ENCODE measurements at places on chromosomes 6 and 20. TPM values are rescaled to one million over a fixed set of nuclear protein-coding genes. Genes with fewer than 3 reads are reported as not detected.
A peak's percentile ranks its signal among the peaks of the same experiment; 100 is the strongest.

Gene RBBP8NL
- total RNA-seq: not detected

Gene SLC22A2
- not detected for total RNA-seq

Gene FOXA2
- total RNA-seq: not detected

Gene OR2B6
- total RNA-seq: not detected

Gene CYP21A2
- total RNA-seq: 0.39 TPM

Gene BPIFB1
- total RNA-seq: not detected

Gene SLC52A3
- total RNA-seq: not detected

Gene FAXC
- not detected for total RNA-seq

Gene ENPP5
- total RNA-seq: 1.2 TPM

Gene ANKRD66
- total RNA-seq: not detected

Gene SPTLC3
- 0.06 TPM for total RNA-seq

Gene MEI4
- not detected for total RNA-seq

Gene MARCKS
- total RNA-seq: 2.2 TPM

GRCh38 chr6:43081043-43081442 is 4.9 kb downstream of the PTK7 start:
- H3K4me3 ChIP-seq: no peak overlapping the region
- H3K36me3 ChIP-seq: no peaks in the 10 kb centered on the region
- DNase-seq: no peak
- no peak overlapping the region for H3K27ac ChIP-seq
- H3K4me1 ChIP-seq: peaks cover 10% of the 10 kb centered on the region

DNA sequence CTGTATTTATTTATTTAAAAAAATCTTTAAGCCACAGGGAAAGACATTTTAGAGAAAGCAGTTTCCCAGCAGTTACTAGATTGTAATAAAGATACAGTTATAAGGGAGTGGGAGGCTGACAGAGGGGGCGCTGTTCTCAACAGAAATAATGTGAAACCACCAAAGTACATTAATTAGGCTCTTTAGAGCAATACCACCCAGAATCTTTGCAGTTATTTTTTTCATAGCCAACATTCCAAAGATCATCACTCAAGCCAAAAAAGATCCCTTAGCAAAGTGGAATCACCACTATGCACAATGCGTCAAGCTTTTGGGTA is 331.3 kb upstream of the DEFB112 start:
- H3K4me3 ChIP-seq: no peak overlapping the region
- no peaks in the 10 kb centered on the region for H3K36me3 ChIP-seq
- no peaks in the 10 kb centered on the region for H3K4me1 ChIP-seq
- no peak overlapping the region for H3K27ac ChIP-seq
- DNase-seq: no peak

GRCh38 chr6:119323931-119324330 is 25.6 kb downstream of the MAN1A1 start:
- no peaks in the 10 kb centered on the region for H3K27me3 ChIP-seq
- DNase-seq: no peak
- no peak overlapping the region for H3K27ac ChIP-seq
- H3K4me1 ChIP-seq: peaks cover 20% of the 10 kb centered on the region
- no peak overlapping the region for H3K4me3 ChIP-seq

GRCh38 chr20:38434301-38434741 is 807 bp downstream of the SNHG17 start:
- H3K36me3 ChIP-seq: peaks cover 30% of the 10 kb centered on the region
- peak overlapping the region; percentile 75 for H3K27ac ChIP-seq
- peak; percentile 37 for DNase-seq
- H3K27me3 ChIP-seq: no peaks in the 10 kb centered on the region
- peak overlapping the region; percentile 64 for H3K4me3 ChIP-seq

DNA sequence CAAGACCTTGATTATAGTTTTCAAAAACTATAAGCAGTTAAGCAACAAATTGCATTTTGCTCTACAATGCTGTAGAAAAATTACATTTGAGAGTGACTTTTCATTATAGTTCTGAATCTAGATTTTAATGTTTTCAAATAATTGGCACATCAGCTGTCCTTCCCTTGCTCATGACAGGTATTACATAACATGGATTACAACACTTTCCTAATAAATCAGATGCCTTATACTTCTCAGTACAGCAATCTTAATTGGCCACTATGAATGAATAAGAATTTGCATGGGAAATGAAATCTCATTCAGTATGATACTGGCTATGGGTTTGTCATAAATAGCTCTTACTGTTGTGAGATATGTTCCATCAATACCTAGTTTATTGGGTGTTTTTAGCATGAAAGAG is 29.9 kb downstream of the HSF2 start:
- no peak overlapping the region for H3K4me3 ChIP-seq
- H3K36me3 ChIP-seq: peaks cover 33% of the 10 kb centered on the region

- no peaks in the 10 kb centered on the region for H3K27me3 ChIP-seq
- H3K4me1 ChIP-seq: peaks cover 18% of the 10 kb centered on the region
- no peak overlapping the region for H3K27ac ChIP-seq
Observed at GRCh38 chr20:23138226-23138625, 52.1 kb upstream of the CD93 start.

DNA sequence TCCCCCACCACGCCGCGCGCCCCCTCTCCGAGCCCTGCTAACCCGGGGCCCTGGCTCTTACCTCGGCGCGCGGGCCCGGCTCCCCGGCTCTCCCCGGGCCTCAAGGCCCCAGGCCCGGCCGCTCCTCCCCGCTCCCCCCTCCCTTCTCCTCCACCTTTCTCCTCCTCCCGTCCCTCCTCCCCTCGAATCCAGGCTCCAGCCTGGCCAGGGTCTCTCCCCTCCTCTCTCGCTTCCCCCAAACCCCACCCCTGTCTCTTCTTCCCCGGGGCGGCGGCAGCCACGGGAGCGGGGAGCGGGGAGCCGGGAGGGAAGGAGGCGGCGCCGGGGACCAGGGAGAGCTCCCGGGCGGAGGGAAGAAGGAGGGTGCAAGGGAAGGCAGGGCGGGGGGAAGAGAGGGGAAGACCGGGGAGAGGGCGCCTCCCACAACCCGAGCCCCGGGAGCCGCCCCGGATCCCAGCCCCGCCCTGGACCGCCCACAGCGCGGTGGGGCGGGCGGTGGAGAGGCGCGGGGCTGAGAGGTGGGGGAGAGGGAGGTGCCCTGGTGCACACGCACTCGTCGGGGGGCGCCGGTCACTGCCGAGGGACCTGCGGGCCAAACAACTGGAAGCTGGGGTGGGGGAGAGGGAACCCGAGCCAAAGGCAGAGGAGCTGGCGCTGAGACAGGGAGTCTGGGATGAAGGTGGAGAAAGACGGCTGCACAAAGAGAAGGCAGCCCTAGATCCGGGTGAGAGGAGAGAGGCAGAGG is at the start of gene GABBR1:
GABBR1 (minus strand) TSS at position 395 of the 745 bp plus-strand sequence. CDS start 798 bp downstream, outside the sequence.
- DNase-seq: peak; percentile 61
- H3K36me3 ChIP-seq: no peaks in the 10 kb centered on the region
- H3K4me3 ChIP-seq: no peak within 1 kb of the TSS
- no peaks in the 10 kb centered on the region for H3K27me3 ChIP-seq
- H3K27ac ChIP-seq: peak within 1 kb of the TSS; percentile 37

GRCh38 chr20:24952376-24953208 is 3.5 kb downstream of the CST7 start:
- no peaks in the 10 kb centered on the region for H3K27me3 ChIP-seq
- H3K27ac ChIP-seq: peak overlapping the region; percentile 15
- H3K36me3 ChIP-seq: peaks cover 5% of the 10 kb centered on the region
- no peak for DNase-seq

- H3K36me3 ChIP-seq: no peaks in the 10 kb centered on the region
- H3K27me3 ChIP-seq: no peaks in the 10 kb centered on the region
- H3K4me1 ChIP-seq: no peaks in the 10 kb centered on the region
- H3K4me3 ChIP-seq: no peak overlapping the region
- DNase-seq: no peak
Observed at GRCh38 chr6:70292193-70292592, 10.7 kb downstream of the COL9A1 start.

GRCh38 chr6:155528982-155529453 is 73.4 kb upstream of the NOX3 start:
- H3K4me1 ChIP-seq: no peaks in the 10 kb centered on the region
- no peak overlapping the region for H3K4me3 ChIP-seq
- no peak overlapping the region for H3K27ac ChIP-seq
- H3K36me3 ChIP-seq: no peaks in the 10 kb centered on the region

- no peak for DNase-seq
- peaks cover 42% of the 10 kb centered on the region for H3K36me3 ChIP-seq
- no peak overlapping the region for H3K27ac ChIP-seq
- no peaks in the 10 kb centered on the region for H3K27me3 ChIP-seq
Observed at GRCh38 chr20:44943828-44944227, 16.4 kb downstream of the TOMM34 start.

DNA sequence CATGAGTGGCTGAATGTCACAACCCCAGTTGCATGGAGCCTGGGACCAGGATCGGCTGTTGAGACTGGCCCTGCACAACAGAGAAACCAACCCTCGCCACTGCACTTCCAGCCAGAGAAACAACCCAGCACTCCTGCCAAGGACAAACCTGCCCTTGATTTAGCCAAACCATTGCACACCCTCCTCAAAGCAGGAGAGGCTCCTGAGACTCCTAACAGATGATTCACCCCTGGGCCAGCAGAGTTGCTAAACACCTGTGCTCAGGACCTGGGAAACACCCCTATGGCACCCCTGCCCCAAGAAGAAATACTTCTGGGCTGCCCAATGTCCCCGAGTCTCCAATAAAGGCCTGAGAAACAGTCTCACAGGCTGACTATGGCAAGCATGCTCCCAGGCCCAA is 17.8 kb downstream of the WDR27 start:
- no peaks in the 10 kb centered on the region for H3K4me1 ChIP-seq
- no peaks in the 10 kb centered on the region for H3K27me3 ChIP-seq
- no peak overlapping the region for H3K27ac ChIP-seq
- peaks cover 4% of the 10 kb centered on the region for H3K36me3 ChIP-seq
- no peak overlapping the region for H3K4me3 ChIP-seq

- peak overlapping the region; percentile 78 for H3K27ac ChIP-seq
- peaks cover 55% of the 10 kb centered on the region for H3K4me1 ChIP-seq
- DNase-seq: peak; percentile 55
- peak overlapping the region; percentile 100 for H3K4me3 ChIP-seq
- H3K36me3 ChIP-seq: peaks cover 47% of the 10 kb centered on the region
- no peaks in the 10 kb centered on the region for H3K27me3 ChIP-seq
Observed at GRCh38 chr6:24931718-24932691, 3.8 kb downstream of the RIPOR2 start.

DNA sequence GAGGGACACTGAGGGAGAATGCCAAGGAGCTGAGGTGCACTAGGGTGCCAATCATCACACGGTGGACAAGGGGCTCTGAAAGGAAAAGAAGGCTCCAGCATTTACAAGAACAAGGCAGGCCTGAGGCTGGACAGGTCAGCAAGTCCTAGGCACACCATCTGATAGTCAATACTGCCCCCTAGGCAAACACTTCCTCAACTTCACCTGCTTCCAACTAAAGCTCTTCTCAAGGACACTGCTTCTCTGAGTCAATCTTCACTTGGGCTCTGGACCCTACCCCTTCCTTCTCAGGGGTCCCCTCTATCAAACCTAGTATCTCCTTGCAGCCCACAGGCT is 37.7 kb upstream of the SLC4A11 start:
- no peak for DNase-seq

GRCh38 chr6:29909985-29910384 is 32.3 kb upstream of the HLA-A start:
- H3K36me3 ChIP-seq: no peaks in the 10 kb centered on the region
- H3K27me3 ChIP-seq: no peaks in the 10 kb centered on the region
- H3K4me3 ChIP-seq: no peak overlapping the region
- no peak for DNase-seq

- no peaks in the 10 kb centered on the region for H3K4me1 ChIP-seq
- no peak for DNase-seq
Observed at GRCh38 chr6:146542881-146543210, 787 bp upstream of the RAB32 start.

DNA sequence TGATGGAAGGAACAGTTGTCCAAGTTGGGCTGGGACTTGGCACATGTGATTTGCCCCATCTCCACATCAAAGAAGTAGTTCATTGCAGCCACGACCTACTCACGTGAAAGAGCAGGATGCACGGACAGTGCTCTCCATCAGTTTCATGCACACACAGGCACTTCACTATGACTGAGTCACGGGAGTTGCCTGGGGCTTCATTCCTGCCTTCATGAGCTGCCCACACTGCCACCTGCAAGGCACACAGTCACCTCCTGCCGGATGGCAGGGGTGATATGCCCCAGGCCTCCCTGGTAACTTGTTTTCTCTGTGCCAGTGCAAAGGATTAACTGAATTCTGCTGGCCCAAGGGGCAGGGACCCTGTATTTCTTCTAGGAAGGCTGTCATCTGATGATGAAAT is 22.8 kb downstream of the CST5 start:
- DNase-seq: no peak
- no peaks in the 10 kb centered on the region for H3K27me3 ChIP-seq
- no peaks in the 10 kb centered on the region for H3K4me1 ChIP-seq
- H3K27ac ChIP-seq: no peak overlapping the region

DNA sequence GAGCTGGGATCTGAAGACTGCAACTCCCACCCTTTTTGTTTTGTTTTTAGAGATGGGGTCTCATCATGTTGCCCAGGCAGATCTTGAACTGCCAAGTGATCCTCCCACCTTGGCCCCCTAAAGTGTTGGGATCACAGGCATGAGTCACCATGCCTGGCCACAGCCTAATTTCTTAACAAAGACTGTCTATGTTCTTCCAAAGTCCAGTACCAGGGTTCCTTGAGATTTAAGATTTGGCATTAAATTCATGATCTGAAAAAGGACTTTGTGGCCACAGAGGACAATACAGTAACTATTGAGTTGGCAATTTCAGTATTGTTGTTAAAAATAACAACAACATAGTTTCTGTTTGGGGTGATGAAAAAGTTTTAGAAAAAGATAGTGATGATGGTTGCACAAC is 28.7 kb upstream of the BEND3 start:
- no peaks in the 10 kb centered on the region for H3K4me1 ChIP-seq
- H3K4me3 ChIP-seq: no peak overlapping the region
- no peaks in the 10 kb centered on the region for H3K27me3 ChIP-seq
- H3K36me3 ChIP-seq: no peaks in the 10 kb centered on the region
- H3K27ac ChIP-seq: no peak overlapping the region

- H3K36me3 ChIP-seq: no peaks in the 10 kb centered on the region
- no peak for DNase-seq
- no peaks in the 10 kb centered on the region for H3K27me3 ChIP-seq
- no peak overlapping the region for H3K4me3 ChIP-seq
Observed at GRCh38 chr20:55067158-55067825, 591.9 kb downstream of the DOK5 start.

DNA sequence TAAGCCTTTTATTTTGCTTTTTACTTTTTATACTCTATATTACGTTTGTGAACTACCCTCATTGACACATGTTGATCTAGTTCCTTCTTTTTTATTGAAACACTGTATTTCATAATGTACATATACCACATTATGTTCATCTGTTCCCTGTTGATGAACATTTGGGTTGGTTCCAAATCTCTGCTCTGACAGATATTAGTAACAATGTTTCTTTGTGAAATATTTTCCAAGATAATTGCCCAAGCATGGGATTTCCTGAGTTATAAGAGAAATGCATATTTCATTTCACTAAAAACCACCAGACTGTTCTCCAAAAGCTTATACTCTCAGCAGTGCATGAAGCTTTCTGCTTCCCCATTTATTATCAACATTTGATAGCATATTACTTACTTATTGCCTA is 44.2 kb upstream of the TNFRSF21 start:
- H3K36me3 ChIP-seq: no peaks in the 10 kb centered on the region
- no peaks in the 10 kb centered on the region for H3K4me1 ChIP-seq
- no peak overlapping the region for H3K4me3 ChIP-seq
- no peaks in the 10 kb centered on the region for H3K27me3 ChIP-seq
- H3K27ac ChIP-seq: no peak overlapping the region

GRCh38 chr6:157873735-157874344 is 50.8 kb downstream of the SNX9 start:
- H3K4me3 ChIP-seq: no peak overlapping the region
- H3K27me3 ChIP-seq: no peaks in the 10 kb centered on the region
- peak; percentile 75 for DNase-seq
- no peak overlapping the region for H3K27ac ChIP-seq
- peaks cover 20% of the 10 kb centered on the region for H3K36me3 ChIP-seq

GRCh38 chr6:156268849-156269248 is 508.3 kb upstream of the ARID1B start:
- no peak overlapping the region for H3K4me3 ChIP-seq
- H3K27me3 ChIP-seq: no peaks in the 10 kb centered on the region
- H3K36me3 ChIP-seq: no peaks in the 10 kb centered on the region
- H3K27ac ChIP-seq: no peak overlapping the region
- H3K4me1 ChIP-seq: no peaks in the 10 kb centered on the region
- DNase-seq: no peak
